MV-4-11 (cell line): ENCODE measurements at places on chromosomes 3 and 15.
A peak's percentile ranks its signal among the peaks of the same experiment; 100 is the strongest.

GRCh38 chr15:82742134-82742533 is 32.5 kb upstream of the AP3B2 start:
- DNase-seq: no peak

- no peak for DNase-seq
Measured at GRCh38 chr3:53846134-53846850, at the start of the genes CHDH and IL17RB. Gene CHDH, minus strand, starts transcription at chr3:53846419. Its CDS starts 22,411 bp downstream, at chr3:53824008. Gene IL17RB, plus strand, starts transcription at chr3:53846568. Its CDS starts 21 bp downstream, at chr3:53846589.

DNA sequence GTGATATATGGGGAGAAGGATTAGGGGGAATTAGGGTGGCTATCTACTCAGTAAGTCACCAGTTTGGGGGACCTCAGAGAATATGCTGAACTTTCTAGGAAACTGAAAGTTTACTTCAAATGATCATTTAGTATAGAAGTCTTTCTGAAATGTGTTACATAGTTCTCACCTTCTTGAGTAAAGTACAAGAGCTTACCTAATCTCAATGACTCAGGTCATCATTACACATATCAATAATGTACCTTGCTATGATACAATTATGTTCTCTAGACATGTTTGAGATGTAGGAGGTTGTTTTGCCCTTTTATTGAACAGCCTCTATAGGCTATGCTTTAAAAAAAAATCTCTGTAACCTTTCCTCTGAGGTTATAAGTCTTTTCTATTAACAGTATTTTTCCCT is 50.7 kb downstream of the TMEM41A start:
- DNase-seq: no peak

- DNase-seq: peak; percentile 64
Measured at GRCh38 chr3:186705882-186706780, 11.0 kb upstream of the KNG1 start.

DNA sequence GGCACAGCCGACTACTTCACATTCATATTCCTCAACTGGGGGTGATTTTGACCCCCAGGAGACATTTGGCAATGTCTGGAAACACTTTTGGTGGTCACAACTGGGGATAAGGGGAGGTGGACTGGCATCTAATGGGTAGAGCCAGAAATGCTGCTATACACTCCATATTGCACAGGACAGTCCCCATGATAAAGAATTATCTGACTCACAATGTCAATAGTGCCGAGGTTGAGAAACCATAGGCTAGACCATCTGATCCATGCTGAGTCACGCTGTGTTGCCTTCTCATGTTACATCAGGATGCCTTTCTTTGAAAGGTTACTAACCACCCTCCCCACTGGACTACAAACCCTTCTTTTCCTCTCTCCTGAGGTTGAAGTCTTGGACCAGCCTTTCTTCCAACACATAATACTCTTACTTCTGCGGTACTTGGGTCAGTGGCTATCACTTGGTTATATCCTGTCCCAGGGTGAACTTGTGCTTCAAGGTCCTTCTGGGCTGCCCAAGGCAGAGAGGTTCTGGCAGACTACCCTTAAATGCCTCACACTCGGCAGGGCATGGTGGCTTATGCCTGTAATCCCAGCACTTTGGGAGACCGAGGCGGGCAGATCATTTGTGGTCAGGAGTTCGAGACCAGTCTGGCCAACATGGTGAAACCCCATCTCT is 68.8 kb downstream of the CTNNB1 start:
- DNase-seq: peak; percentile 61
